ENCODE measurements at places on chromosomes 11 and 22. TPM values are rescaled to one million over a fixed set of nuclear protein-coding genes. Genes with fewer than 3 reads are reported as not detected.

SPI1 gene
- total RNA-seq, result 47.0 TPM

AQP11 gene
- 1.4 TPM for total RNA-seq

ABCC8 gene
- 8.2 TPM for total RNA-seq

MYO18B gene
- total RNA-seq, result not detected

PHF21B gene
- 1.6 TPM for total RNA-seq

PHOX2A gene
- total RNA-seq, result not detected

CHID1 gene
- 59.4 TPM for total RNA-seq

GRCh38 chr11:1574238-1574932, 2.3 kb upstream of the DUSP8 start:
- peak; percentile 69 for DNase-seq

GRCh38 chr11:77409046-77409445, 64.8 kb downstream of the PAK1 start:
- no peak for DNase-seq

DNA sequence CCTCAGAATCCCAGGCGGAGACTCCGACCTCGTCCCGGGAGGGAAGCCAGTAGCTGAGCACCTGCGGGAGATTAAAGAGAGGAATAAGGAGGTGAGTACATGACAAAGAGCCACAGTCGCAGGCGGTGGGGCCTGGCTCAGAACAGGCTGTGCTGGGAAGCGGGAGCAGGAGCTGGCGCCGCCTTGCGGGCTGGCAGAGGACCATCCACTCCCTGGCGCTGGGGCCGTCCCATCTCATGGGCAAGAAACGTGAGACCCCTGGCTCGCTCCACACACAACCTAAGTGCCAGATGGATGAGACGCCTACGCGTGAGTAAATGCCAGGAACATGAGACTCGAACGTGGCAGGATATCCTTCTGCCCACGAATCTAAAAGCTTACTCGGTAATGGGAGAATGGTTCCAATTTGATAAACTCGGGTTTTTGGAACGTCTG, 6.3 kb downstream of the CEND1 start:
- DNase-seq, result peak; percentile 83

DNA sequence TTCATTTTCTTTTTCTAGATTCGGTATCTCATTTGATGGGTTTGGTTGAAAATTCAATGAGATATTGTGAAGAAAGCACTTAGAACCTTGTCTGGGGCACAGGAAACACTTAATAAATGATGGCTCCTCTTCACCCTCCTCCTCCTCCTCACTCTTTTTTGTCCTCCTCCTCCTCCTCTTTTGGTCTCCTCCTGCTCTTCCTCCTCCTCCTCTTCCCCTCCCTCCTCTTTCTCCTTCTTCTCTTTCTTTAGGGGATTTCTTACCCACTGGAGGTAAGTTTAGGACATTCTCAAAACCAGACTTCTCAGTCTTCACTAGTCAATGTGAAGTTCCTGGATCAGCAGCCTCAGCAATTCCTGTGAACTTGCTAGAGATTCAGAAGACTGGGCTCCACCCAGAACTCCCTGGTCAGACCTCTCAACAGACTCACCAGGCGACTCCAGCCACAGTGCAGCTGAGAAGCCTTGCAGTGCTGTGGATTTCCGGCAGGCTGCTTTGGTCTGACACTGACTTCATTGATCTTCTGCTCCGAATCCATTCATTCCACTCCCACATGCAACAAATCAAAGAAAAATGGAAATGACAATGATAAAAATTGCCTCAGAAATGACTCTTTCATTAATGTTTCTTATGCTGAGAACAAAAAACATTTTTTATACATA, 368.6 kb upstream of the B3GAT1 start:
- no peak for DNase-seq

- peak; percentile 15 for DNase-seq
These were observed 845.0 kb downstream of the TBC1D22A start for GRCh38 chr22:47607486-47607885.

DNA sequence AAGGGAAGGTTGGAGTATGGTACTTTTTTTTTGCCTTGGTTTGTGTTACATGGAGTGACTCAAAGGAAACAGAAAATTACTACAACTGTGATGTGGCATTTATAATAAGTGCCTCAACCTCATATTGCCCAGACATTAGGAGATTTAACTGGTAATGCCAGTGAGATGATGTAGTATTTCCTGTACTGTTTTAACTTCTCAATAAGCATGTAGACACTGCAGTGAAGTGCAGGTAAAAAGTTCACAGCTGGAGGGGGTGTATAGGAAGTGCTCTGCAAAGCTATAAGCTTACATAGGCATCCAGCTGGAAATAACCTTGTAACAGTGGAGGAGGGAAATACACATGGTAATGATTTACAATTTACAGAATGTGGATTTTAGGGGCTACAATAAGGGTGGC, 138.2 kb upstream of the MTMR2 start:
- no peak for DNase-seq

GRCh38 chr11:36027731-36028130, 83.9 kb downstream of the LDLRAD3 start:
- DNase-seq, result no peak

GRCh38 chr11:45092404-45092785, 54.0 kb upstream of the PRDM11 start:
- DNase-seq, result no peak

GRCh38 chr11:5232176-5232575, 2.1 kb downstream of the HBD start:
- DNase-seq, result no peak

DNA sequence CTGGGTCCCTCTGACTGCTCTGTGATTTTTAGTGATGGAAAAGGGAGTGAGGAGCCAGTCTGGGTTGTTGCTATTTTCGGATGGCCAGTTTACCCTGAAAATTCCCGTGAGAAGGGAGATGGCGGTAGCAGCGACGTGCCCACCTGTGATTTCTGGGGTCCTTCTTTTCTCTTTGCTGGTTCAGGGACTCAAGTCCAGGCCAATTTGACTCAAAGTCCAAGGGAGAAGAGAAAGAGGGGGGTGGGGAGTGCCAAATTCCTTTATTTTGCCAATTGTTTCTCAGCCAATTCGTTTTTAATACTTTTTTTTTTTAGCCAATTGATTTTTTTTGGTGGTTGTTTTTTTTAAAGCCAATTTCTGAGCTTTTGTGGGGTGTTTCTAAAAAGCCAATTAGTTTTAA, 6.9 kb downstream of the IGF2 start:
- no peak for DNase-seq

DNA sequence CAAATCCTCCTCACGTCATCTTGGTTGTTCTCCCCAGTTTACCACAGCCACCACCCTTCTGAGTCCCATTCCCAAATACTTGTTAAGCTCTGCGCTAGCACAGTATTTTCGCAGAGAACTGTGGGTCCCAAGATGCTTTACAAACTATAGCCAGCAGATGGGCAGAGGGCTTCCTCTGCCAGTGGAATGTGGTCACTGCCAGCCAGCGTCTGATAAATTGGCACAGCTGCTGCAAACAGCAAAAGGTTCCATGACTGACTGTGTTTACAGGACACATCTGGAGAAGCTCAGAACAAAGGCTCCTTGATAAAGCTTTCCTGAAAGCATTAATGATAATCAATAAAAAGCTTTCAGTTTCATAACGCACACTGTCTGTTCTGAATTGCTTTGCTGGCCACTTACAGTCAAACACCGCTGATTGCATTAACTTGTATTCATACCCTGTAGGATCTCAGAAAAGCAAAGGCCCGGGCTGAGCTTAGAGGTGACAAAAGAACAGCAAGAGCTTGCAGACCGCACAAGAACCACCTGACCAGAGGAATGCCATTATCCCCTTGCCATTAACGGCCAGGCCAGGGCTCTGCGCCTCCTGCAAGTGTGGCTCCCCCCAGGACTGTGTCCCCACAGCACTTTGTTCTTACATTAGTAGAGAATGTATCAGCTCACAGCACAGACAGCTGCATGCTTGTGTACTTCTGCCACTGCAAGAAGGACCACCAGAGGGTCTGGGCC, 120.6 kb downstream of the MICAL3 start:
- DNase-seq, result no peak

DNA sequence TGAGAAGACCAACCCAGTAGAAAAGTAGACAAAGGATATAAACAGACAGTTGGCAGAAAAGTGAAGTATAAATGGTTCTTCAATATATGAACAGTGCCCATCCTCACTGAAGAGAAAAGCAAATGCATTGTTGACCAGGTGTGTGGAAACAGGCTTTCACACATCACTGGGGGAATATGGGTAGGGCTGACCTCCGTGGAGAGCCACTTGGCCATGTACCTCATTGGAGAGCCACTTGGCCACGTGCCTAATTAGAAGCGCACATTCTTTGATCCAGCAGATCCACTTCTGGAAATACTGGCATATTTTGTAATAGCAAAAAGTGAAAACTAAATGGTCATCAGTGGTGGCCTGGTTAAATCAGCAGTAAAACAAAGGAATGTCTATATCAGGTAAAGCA, 43.2 kb downstream of the PPP6R3 start:
- DNase-seq, result no peak

DNA sequence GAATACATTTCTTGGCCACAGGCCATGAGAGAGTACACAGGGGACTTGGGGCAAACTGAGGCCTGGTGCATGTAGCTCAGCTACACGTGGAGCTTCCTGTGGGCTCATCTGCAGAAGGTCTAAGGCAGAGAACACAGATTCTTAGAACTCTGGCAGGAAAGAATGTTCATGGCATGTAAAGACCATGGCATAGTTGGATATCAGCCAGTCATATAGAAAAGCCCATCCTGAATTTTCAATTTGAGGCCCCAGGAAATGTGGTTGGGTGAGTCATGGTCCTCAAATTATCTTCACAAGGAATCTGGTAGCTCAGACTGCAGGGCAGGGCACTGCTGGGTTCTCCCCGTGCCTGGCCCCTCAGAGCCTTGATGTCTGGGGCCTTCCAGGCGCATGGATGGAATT, 13.7 kb upstream of the ST3GAL4 start:
- no peak for DNase-seq

DNA sequence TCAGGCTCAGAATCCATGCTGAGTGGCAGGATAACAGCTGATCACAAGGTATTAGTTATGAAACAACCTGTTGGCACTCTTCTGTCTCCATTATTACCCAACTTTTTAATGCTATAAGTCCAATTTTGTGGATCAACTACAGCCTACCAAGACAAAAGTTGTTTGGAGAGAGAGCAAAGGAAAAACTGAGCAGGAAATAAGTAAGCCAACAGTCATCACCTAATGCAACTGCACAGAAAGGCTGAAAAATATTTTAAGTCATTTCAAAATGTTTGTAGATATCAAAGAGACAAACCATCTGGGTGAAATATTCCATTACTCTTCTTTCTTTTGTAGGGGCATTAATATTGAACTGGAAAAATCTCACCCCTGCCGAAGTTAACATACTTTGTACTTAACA, 41.6 kb downstream of the FDX1 start:
- DNase-seq, result no peak

DNA sequence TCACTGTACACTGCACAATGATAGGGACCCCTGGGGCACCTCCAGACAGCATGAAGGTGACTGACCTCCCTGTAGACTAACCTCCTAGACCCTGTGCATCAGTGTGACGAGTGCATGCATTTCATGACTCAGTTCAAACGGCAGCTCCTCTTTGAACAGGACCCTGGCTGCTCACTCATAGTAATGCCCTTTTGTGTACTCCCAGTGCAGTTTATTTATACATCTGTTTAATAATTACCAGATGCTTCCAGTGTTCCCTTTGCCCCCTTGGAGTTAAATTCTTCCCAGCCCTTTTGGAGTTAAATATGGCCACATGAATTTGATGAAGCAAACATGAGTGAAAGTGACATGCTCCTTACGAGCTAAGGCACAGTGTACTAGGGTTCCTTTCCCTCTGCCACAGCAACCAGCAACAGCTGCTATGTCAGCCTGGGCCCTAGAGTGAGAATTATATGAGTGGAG, 72.4 kb downstream of the PANX1 start:
- no peak for DNase-seq

All from sciatic nerve (tissue), 2 donors.